Right lung (tissue), 10 donors: ENCODE measurements at places on chromosomes 3 and 15. TPM values are rescaled to one million over a fixed set of nuclear protein-coding genes. Genes with fewer than 3 reads are reported as not detected.

ANKRD63 gene
- not detected for polyA plus RNA-seq

DNA sequence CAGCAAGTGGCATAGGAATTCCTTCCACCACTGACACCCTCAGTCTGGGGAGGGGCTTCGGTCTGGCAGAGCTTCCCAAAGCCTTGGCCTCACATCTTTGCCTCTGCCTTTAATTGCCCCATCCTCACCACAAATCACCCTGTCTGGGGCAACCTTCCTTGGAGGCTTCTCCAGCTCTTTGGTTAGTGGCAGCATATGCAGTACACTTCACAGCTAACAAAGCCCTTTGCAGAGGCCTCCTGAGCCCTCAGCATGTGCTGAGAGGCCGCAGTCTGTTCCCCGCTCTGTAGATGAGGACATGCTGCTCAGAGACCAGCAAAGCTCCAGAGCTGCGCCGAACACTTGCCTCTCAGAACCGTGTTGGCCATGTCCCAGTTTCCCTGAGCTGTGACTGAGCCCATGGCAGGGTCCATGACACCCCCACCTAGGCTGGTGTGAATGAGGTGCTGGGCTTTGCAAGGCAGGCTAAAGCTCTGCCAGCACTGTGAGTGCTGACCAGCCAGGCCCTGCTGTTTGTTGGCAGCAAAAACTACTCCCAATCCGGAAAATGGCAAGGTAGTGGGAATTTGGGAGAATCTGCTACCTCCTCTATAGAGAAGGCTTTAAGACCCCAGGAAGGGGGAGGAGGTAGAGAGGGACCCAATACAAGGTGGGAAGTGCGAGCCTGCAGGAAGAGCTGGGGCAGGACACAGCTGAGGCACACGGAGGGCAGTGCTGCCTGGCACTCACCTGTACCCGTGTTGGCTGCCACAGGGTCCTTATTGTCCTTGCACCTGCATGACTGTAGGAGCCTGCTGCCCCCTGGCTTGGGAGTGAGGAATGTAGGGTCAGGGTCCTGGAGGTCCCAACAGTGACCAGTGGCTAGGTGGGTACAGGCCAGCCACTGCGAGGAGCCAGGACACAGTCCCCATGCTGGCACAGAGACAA, 8.4 kb upstream of the KLF15 start:
- no peak for DNase-seq

GRCh38 chr3:104596054-104596453, 770.7 kb upstream of the ALCAM start:
- DNase-seq: no peak

GRCh38 chr15:78944669-78945407, at the start of gene CTSH:
Gene CTSH, minus strand, starts transcription at chr15:78945046. Its CDS starts 65 bp downstream, at chr15:78944981.
- DNase-seq: peak; percentile 41

DNA sequence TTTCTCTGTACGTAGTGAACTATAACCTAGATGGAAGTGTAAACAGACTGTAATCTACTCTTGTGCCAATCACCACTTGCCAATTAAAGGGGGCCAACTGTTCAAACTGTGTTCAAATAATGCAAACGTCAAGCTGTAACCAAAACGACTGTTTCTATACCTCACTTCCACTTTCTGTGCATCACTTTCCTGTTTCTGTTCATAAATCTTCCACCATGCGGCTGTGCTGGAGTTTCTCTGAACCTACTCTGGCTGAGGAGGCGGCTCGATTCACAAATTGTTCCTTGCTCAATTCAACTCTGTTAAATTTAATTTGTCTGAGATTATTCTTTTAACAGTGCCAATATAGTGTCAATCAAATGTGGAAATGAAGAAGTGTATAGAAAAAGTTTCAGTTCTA, 206.7 kb upstream of the TBC1D5 start:
- DNase-seq: no peak

ITIH4 gene
- 9.4 TPM for polyA plus RNA-seq

DNA sequence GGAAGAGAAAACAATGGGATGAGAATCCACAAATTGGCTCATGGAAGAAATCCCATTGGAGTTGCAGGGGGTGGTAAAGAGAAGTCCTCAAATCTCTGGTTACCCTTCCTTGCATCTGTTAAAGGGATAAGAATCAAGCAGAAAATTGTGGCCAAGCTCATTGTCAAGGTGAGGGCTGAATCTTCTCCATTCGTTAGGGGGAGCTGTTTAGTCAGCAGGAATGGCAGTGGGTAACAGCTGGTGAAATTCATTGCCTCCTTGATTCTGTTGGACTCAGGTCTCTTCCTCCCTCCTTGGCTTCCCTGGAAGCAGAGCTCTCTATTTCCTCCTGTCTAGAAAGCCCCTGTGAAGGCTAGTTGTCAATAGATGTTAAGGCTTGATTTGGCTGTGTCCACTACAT, 343.1 kb upstream of the SEMA6D start:
- no peak for DNase-seq

DNA sequence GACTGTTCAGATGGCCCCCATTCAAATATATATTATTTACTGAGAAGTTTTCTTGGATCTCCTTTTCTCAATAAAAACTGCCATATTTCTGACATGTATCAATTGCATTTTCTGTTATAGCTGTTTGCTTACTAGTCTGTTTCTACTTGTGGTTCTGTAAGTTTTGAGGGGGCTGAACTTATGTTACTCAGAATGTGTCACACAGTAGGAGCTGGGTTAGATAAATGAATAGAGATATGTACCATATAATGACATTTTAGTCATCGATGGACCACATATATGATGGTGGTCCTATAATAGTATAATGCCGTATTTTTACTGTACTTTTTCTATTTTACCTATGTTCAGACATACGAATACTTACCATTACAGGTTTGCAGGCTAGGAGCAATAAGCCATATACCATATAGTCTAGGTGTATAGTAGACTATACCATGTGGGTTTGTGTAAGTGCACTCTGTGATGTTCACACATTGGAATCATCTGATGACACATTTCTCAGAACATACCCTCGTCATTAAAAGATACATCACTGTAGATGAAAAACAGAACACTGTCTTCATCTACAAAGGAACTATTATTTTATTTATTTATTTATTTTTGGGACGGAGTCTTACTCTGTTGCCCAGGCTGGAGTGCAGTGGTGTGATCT, 22.3 kb downstream of the PPP4R2 start:
- DNase-seq: no peak

DNA sequence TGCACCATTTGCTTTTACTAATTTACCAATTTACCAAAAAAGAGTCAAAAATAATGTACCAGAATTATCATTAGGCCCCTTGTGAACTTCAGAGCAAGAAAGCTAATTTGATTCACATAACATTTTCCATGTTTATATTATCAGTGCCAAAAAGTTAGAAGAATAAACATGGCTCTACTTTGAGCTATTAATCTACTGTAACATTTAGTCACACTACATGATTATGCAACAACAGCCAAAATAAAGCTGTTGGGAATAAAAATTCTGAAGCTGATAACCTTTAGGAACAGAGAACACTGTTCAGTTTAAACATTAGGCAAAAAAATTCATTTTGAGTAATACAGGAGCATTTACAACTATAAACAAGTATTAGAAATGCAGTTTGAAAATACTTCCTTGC, 63.6 kb downstream of the PROS1 start:
- peak; percentile 50 for DNase-seq
